ENCODE measurements at places on chromosomes 5 and 9.

DNA sequence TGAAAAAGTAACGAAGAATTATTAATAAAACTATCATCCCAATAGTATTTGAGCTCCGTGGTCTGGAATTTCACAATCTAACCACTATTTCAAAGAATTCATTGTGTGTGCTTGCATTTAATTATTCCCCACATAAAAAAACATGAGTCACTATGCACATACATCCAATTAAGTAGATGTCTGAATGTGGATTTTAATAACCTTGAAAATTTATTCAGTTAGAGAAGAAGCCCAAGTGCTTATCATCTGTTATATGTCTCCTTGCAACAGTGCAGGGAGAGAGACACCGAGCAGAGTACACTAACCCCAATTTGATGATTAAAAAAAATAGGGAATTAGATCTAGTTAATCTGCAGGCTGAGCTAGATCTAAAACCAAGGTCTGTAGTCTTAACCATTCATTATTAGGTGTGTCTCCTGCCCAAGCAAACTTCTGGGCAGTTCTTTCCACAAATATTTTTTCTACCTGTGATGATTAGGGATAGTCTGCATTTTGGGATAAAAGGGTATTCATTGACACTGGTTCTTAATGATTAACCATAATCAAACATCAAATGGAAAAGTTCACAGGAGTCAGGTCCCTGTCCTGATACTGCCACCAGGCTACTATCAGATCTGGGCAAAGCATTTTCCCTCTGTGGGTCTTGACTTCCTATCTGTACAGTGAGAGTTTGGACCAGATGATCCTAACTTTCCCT lies 164.2 kb downstream of the GRIA1 start:
- DNase-seq = no peak

DNA sequence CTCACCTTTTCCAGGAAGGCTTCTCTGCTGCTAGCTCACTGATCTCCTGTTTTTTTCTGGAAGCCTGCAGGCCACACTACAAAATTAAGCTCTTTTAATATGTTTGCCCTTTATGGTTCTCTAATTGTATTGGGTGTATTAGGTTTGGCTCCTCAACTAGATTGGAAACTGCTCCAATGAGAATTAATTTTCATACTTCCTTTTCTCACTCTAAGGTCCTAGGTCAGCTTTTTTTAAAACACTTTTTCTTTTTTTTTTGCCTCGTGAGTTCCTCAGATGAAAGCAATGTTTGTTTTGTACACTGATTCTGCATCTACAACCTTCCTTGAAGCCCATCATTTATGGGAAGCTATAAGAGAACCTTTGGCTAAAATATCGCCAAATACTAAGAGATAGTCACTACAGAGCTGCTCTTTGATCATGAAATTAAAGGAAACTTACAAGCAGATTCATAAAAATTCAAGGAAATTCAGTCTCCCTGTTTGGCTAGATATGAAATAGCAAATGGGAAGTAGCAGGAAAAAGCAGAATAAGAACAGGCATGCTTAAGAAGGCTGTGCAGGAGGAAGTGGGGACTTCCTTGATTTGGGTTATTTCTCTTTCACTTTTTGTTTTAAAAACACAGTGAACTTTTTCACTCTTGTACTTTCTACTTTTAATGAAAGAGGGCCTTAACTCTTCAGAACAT lies 55.2 kb upstream of the FYB1 start:
- no peak for DNase-seq

- no peak for DNase-seq
Observed at GRCh38 chr5:73544429-73545402, 20.7 kb downstream of the ANKRA2 start.

- no peak for DNase-seq
Observed at GRCh38 chr5:150625831-150626746, 14.4 kb upstream of the SYNPO start.

- no peak for DNase-seq
Observed at GRCh38 chr9:22214497-22215031, 205.5 kb upstream of the CDKN2B start.

GRCh38 chr9:84937581-84937980 lies 268.1 kb downstream of the NTRK2 start:
- DNase-seq = no peak

DNA sequence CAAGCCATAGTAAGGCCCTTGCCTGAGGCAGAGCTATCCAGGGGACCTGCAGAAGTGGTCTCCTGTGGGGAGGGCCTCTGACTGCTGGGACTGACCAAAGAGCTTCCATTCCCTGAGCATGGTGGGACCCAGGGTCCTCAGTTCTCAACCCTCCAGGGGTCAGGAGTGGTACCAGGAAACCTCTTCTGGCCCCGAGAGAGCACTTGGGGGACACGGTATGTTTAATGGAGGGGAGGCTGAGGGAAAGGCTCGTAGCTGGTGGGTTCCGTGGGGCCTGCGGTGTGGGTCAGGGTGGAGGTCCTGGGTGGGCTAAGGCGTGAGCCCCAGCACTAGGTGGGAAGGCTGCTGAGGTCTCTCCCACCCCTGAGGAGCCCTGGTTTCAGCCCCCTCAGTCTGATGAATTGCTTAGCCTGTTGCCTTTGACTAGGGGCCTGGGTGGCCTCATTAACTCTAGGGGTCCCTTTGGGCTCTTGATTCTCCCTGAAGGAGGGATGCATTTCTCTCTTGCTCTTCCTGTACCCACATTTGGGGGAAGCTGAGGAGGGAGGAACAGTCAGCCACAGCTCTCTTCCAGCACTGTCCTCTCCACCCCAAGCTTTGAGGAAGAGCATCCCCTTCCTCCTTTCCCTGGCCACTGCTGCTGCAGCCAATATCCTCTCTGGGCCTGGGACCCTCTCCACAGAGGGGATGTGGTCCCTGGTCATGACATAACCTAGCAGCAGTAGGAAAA lies 34.0 kb downstream of the CSF1R start:
- no peak for DNase-seq

- no peak for DNase-seq
Observed at GRCh38 chr5:165370794-165371193, 1865.4 kb downstream of the MAT2B start.

- no peak for DNase-seq
Observed at GRCh38 chr9:16450578-16450977, 419.9 kb downstream of the BNC2 start.

All from stimulated activated CD4-positive, alpha-beta T cell treated with anti-CD3 and anti-CD28 coated beads, Interleukin-4, amount 100 ng/mL, for 4 hours (primary cell).